Suppressor macrophage treated with lipopolysaccharide for 4 hours (primary cell): ENCODE measurements at places on chromosomes 11 and 22.

DNA sequence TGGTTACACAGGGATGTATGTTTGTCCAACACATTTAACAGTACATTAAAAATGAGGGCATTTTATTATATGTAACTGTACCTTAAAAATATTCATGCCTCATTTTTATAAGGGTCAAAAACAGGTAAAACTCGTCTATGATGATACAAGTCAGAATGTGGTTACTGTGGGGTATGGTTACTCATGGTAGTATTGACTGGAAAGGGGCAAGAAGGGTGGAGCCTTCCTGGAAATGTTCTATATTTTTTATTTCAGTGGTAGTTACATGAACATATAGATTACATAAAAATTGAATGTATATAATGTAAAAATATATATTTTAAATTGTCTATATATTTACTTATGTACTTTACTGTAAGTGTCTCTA is 99.8 kb downstream of the STIM1 start:
- DNase-seq = no peak

GRCh38 chr22:27747396-27748221 is 53.9 kb downstream of the MN1 start:
- peak; percentile 72 for DNase-seq

- DNase-seq = no peak
Observed at GRCh38 chr11:15622231-15622890, 507.6 kb downstream of the INSC start.

DNA sequence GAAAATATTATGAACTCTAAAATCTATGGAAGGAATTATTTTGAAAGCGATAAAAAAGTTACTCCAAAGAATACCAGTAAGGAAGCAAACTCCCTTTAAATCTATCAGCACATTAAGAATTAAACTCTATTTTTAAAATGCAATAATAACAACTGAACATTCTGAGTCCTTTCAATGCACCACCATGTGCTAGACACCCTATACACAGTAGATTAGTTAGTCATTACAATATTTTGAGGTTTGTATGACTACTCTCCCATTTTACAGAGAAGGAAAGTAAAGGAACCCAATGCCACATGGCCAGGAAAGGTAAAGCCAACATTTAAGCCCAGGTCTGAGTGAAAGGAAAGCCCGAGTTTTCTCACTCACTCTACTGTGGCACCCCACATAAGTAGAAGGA is 17.7 kb downstream of the JAML start:
- DNase-seq = no peak

- DNase-seq = peak; percentile 60
Observed at GRCh38 chr11:45527898-45528297, 137.5 kb downstream of the CHST1 start.

- peak; percentile 98 for DNase-seq
Observed at GRCh38 chr11:1760351-1761109, 3.2 kb downstream of the CTSD start.

DNA sequence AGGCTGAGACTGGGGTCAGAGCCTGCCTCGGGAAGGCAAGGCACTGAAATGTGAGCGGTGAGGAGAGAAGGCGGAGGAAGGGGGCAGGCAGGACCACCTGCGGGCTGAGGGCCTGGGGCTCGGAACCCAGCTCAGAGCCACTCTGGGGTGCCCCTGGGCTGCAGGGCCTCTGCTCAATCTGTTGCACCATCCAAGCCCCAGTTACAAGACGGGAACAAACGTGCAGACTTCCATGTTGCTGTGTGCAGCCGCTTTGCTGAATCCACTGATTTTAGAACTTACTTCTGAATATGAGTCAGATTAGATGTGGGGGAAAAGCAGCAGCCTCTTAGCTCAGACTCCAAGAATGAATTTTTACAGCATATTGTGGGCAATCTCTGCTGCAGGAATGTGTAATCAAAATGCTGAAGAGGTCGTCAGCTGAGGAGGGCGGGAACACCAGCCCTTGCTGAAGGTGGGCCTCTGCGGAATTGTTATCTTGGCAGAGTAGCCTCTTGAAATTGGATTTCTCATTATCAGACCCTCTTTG is 21.6 kb downstream of the PARVG start:
- DNase-seq = no peak

GRCh38 chr22:17314487-17314886 is 54.8 kb upstream of the CECR2 start:
- no peak for DNase-seq
